Central memory CD4-positive, alpha-beta T cell (primary cell): ENCODE measurements at places on chromosomes 2 and 18.

DNA sequence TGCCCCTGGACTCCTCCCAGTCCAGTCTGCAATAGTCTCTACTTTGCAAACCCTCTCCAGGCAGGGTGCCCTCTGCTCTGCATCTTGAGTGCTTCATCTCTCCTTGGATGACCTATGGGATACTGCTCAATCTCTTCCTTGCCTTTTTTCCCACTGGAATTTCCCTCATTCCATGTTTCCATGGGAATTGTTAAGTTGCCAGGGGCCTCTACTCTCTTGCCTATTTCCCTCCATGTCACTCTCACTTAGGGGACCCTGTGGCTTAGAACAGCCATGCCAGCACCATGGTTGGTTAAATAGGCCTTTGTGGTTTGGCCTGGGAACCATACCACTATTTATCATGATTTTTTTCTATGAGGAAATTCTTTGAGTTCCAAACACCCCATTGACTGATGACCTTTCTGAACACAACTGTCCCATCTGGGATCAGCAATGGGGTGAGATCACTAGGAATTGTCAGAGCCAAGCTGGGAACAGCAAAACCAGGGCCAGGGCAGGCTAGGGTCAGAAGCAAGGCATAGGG is 91.4 kb upstream of the RBMS1 start:
- no peak for DNase-seq

DNA sequence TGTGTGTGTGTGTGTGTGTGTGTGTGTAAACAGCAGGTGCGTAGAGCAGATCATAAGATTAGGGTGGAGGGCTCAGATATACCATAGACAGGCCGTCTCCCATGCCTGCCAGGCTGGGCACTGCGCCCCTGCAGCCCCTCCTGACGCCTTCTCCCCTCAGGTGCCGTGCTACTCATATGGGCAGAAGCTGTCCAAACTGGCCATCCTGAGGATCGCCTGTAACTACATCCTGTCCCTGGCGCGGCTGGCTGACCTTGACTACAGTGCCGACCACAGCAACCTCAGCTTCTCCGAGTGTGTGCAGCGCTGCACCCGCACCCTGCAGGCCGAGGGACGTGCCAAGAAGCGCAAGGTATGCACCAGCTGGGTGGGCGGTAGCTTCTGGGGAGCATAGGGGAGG is 10.0 kb downstream of the ATOH8 start:
- no peak for DNase-seq

DNA sequence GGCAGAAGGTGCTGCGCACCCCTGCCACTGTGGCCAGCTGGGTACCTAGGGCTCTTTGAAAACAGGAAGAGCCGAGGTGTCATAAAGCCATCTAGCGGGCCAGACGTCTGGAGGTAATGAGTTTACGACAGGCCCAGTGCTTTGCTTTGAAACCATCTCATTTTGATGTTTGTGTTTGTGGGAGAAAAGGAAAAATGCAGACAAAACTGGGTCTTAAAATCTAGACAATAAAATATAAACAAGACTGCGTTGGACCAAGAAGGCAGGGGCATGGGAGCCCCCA is 3.2 kb downstream of the HOXD9 start:
- DNase-seq = no peak

DNA sequence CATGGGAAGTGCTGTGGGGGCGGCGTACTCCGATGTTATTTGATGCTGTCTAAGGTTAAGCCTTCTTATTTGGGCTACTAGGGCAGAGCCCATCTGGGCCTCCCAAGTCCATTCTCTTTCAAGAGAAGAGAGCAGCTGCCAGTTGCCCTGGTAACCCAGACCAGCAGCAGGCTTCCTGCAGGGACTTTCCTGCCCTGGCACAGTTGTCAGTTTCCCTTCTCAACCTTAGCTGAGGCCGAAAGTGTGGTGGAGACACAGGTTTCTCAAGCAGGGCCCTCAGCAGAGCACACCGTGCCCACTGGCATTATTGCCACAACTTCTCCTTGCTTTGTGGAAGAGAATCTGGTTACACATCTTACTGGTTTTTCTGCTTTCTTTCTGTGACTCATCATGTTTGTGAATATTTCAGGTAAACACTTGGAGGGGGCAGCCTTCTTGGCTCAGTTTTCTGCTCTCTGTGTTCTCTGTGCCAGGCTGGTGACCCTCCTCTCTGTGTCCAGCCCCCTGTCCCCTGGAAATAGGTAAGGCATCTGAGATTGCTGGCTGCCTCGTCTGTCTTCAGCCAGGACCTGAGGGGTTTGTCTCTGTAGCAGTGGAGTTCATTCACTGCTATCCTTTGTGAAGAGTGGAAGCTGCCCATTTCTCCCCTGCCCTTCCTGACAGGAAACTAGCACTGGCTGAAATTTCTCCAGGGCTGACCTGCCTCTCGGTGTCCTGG is 111.0 kb downstream of the B3GNT2 start:
- DNase-seq = peak; percentile 31

- DNase-seq = no peak
Measured at GRCh38 chr2:166942377-166942776, 54.1 kb downstream of the XIRP2 start.

DNA sequence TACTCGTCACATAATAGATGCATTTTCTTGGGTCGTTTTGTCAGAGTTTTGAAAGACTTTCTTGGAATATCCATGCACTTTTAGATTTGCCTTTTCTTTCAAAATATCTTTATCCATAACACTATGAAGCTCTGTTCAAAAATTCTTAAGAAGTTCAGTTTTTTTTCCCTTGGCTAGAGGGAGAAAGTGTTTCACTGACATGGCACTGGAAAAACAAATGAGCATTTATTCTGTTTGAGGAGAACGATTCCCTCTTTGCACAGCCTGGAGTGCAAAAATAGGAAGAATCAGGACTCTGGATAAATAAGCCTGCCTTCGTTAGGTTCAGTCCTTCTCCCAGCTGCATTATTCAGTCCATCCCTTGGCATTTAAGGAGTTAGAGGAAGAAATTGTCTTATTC is 91.0 kb upstream of the RPE start:
- no peak for DNase-seq

DNA sequence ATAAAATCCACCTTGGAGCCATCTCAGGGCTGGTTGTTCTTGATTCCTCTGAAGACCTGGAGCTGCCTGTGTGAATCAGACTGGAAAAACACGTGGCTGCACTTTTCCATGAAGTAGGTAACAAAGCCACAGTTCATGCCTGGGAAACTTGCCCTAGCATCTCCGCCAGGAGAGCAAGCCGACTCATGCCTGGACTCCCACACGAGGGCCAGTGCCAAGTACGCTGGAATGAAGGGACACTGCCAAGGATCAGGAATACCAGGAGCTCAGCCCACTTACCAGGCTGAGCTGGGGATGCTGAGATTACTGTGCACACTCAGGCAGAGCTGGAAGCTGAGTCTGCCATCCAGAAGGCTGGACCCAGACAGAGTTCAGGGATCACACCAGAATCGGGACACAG is 10.9 kb upstream of the FHL2 start:
- no peak for DNase-seq

DNA sequence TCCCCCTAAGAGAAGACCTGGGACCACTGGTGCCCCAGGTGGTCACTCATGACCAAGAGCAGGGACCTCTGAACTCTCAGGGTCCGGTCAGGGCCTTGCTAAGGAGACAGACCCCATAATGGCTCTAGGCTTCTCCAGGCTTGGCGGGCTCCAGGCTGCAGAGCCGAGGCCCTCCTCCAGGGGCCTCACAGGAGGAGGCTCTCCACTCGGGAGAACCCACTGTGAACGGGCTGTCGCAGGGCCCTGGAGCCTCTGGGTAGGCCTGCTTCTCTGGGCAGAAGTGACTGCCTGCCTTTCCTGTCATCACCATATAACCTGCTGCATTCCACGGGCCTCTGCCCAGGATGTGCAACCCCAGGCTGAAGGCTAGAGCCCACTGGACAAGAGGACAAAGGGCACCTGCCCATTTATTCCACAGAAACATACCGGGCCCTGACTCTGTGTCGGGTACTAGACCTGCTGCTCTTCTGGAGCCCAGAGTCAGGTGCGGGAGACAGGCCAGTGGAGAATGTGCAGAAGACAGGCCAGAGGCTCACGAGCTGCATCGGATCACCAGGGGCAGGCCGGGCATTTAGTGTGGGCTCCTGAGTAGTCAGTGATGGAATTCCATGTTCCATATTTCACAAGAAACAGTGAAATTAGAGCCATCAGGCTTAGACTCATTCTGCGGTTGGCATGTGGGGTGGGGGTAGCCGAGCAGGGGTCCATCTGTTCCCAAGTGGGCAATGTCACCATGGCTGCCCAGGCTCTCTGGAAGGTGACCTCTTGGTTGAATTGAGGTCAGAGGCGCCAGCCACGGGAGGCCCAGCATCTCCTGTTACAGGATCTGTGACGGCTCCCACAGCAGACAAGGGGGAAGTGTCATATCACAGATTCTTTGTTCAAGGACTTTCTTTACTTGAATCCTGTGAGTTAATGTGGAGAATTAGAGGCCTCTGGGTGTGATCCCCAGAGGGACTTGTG is 220.8 kb downstream of the SH3RF3 start:
- DNase-seq = no peak

DNA sequence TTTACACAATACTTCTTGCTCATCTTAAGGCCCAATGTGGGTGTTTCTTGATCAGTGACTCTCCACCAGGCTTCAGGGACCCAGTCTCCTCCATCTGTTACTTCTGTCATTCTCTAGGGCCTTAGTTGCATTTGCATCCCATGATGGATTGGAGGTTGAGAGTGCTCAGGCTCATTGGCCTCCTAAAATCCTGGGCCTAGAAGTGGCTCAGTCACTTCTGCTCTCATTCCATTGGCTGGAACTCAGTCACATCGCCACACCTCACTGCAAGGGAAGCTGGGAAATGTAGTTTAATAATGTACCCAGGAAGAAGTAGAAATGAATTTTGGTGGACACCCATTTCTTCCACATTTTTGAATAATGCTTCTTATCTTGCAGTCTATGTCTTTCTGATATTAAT is 223.5 kb downstream of the HRH4 start:
- no peak for DNase-seq

DNA sequence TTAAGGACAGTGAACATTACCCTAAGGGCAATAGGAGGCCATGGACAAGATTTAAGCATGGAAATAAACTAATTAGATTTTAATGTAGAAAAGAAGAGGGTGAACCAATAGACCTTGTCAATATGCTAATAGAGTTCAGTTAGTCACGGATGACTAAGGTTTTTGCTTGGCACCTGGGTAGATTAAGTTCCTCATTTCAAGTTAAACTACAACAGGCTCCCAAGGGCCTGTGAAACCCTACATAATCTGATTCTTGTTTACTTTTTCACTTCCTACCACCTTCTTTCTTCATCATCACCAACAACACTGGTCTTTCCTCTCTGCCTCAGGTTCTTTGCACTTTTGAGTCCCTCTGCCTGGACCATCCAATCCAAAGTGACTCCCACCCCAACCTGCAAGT is 14.8 kb downstream of the SP110 start:
- no peak for DNase-seq

DNA sequence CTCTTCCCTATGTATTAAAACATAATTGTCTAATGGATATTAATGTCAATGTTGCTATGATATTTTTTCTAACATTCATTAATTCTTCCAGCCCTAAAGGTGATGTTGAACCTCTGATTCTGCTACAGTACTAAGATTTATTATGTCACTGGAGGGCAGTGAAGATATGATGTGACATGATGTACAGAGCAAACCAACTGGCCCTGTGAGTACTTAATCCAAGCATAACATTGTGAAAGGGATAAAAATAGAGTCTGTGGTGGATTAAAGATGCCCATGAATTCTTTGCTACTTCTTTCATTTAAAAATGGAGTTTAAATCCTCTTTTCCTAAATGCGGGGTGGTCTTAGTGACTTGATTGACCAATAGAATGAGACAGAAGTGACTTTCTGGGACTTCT is 51.8 kb downstream of the IL1R2 start:
- DNase-seq = no peak

GRCh38 chr2:11636593-11637295 is 33.3 kb downstream of the NTSR2 start:
- no peak for DNase-seq

- no peak for DNase-seq
Measured at GRCh38 chr18:73980289-73980979, 167.2 kb downstream of the FBXO15 start.

DNA sequence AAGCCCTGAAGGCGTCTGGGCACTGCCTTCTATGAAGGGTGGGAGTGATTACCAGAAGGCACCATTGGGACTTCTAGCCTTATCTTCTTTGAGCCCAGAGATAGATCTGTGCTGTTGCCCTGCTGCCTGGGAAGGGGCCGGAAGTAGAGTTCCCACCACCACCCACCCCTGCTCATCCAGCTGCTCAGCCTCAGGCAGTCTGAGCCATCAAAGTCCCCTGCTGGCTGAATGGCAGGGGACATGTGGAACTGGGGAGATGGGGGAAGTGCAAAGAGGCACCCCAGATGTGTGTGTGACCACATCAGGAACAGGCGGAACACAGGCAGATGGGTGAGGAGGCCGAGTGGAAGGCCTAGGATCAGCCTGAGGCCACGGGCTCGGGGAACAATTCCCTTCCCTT is 3.3 kb upstream of the WNT10A start:
- no peak for DNase-seq

DNA sequence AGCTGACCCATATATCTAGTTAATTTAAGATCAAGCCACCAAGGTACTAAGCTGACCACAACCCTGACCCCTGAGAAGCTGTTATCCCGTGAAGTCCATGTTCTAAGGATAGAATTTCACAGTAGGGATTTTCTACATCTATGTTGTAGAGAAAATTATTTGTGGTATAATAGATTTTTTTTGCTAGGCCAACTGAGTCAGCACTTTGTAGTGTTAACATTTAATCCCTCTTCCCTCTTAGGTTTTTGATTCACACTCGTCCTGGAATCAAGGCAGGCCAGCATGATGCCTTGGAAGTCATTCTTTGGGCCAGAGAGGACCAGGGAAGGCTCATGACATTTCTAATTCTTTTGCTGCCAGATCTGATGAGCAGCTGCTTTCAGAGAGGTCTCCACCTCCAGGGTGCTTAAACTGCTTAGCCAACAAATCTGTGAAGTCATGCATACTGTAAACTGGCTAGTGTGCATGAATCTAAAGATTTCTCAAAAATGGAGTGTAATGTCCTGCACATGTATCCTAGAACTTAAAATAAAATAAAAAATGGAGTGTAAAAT is 102.5 kb downstream of the RBM43 start:
- DNase-seq = no peak

GRCh38 chr2:135744760-135745314 is 3.2 kb downstream of the UBXN4 start:
- DNase-seq = no peak
